RKO (cell line): ENCODE measurements at places on chromosomes 3 and 15.
A peak's percentile ranks its signal among the peaks of the same experiment; 100 is the strongest.

DNA sequence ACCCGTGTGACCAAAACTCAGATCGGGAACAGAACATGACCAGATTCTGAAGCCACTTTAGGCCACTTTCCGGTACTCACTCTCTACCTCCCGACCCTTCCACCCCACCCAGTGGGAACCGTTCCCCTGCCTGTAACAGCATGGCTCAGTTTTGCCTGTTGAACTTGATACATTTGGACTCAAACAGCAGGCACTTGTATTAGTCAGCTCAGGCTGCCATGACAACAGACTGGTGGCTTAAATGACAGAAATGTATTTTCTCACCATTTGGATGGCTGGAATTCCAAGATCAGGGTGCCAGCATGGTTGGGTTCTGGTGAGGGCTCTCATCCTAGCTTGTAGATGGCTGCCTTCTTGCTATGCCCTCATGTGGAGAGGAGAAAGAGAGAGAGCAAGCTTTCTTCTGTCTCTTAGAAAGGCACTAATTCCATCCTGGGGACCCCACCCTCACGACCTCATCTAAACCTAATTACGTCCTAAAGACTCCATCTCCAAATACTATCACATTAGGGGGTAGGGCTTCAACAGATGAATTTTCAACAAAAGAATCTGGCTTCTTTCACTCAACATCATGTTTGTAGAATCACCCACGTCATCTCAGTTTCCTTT is 9.3 kb upstream of the SSUH2 start:
- peak; percentile 6 for DNase-seq

- DNase-seq = no peak
Observed at GRCh38 chr15:63912061-63912615, 78.4 kb upstream of the HERC1 start.

DNA sequence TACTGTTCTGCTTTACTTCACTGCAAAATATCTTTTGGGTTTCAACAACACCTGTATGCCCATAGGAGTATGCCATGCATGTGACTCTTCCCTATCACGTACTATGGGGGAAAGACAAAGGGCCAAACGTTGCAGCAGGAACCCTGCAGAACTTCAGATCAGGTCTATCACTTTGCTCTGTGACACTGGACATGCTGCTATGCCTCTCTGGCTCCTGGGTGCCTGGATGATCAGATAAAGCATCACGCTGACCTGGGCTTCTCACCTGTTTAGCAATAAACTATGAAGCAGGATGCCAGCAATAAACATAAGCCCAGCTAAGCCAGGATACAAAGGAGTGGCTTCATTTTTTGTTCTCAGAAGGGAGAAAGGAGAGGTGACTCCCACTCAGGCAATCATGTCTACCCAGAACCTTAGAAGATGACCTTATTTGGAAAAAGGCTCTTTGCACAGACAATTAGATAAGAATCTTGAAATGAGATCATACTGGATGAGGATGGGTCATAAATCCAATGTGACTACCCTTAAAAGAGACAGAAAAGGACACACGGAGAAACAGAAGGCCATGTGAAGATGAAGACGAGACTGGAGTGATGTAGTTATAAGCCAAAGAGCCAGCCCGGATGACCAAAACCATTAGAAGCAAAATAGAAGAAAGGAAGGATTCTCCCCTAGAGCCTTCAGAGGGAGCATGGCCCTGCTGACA is 19.3 kb downstream of the POMGNT2 start:
- DNase-seq = no peak

- DNase-seq = no peak
Observed at GRCh38 chr15:70870051-70870450, 16.1 kb upstream of the LARP6 start.

DNA sequence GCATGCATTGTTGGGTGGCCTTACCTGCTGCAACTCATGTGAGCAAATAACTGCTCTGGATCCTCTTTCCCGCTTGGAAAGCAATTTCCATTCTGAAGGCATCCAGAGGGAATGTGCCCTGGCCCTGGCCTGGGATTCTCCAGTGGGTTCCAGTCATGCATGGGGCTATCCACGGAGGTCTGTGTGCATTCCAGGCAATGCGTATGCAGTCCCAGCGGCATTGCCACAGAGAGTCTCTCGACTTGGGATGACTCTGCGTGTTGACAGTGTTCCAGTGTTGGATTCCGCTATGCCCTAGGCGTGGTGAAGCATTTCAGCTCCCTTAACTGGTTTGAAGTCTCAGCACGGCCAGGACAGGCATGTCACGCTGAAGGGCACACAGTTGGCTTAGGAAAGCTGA is 113.9 kb downstream of the SNRPN start:
- no peak for DNase-seq

- DNase-seq = no peak
Observed at GRCh38 chr3:141422961-141423582, 54.8 kb downstream of the ZBTB38 start.

GRCh38 chr3:36257158-36257852 is 123.0 kb upstream of the STAC start:
- DNase-seq = no peak

GRCh38 chr3:44845528-44846520 is 15.9 kb upstream of the TMEM42 start:
- no peak for DNase-seq

DNA sequence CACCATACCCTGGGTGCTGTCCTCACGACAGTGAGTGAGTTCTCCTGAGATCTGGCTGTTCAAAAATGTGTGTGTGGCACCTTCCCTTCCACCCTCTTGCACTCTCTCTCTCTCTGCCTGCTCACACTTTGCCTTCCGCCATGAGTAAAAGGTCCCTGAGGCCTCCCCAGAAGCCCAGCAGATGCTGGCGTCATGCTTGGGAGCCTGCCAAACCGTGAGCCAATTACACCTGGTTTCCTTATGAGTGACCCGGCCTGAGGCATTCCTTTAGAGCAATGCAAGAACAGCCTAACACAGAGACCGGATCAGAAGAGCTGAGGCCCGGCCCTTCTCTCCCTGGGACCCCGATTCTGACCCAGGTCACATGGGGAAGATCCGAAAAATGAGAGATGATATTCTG is 15.4 kb downstream of the TMEM44 start:
- DNase-seq = no peak

GRCh38 chr15:79364571-79365240 is 53.8 kb downstream of the TMED3 start:
- DNase-seq = no peak

- no peak for DNase-seq
Observed at GRCh38 chr3:185714085-185714484, 110.8 kb downstream of the IGF2BP2 start.

- DNase-seq = no peak
Observed at GRCh38 chr15:66757521-66757920, 55.5 kb downstream of the SMAD6 start.

- no peak for DNase-seq
Observed at GRCh38 chr3:72969766-72970165, 26.8 kb upstream of the PPP4R2 start.

DNA sequence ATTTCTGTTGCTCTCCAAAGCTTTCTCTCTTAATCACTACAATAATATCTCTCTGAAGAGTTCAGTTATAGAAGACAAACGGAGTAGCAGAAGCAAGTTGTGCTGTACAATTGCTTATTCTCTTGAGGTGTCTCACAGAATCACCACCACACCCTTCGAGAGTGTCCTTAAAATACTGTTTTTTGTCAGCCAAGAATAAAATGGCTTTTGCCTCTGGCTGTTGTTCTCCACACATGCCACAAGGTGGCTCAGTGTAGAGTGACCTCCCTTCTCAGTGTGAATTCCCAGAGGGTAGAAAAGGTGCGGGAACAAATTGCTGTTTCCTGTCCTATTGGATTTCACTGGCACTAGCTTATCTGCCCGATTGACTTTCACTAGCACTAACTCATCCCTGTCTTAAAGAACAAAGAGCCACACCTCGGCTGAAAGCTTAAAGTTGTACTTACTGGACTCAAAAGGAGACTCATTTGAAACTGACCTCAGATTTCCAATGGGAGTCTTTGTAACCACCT is 134.2 kb upstream of the SATB1 start:
- DNase-seq = peak; percentile 61

- DNase-seq = no peak
Observed at GRCh38 chr3:196355668-196356067, 17.5 kb upstream of the TM4SF19 start.
